ENCODE measurements at places on chromosomes 3 and 15.

DNA sequence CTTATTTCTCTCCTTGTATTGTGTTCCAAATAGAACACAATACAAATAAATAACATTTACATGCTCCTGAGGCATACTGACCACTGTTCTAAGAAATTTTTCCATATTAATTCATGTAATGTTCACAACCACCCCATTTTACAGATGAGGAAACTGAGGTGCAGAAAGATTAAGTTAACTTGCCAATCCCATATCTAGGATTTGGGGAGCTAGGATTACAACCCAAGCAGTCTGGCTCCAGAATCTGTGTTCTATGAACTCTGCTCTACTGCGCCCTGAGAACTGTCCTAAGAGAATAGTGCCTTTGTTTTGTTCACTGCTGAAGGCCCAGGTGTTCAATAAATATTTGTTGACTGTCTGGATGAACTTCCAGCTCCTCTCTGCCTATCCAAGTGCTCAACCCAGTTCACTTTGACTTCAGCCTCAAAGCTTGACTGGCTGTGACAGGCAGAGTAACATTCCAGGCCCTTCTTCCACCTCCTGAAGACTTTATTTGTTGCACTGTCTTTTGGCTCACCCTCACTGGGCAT is 3.1 kb downstream of the NEK10 start:
- no peak for DNase-seq

DNA sequence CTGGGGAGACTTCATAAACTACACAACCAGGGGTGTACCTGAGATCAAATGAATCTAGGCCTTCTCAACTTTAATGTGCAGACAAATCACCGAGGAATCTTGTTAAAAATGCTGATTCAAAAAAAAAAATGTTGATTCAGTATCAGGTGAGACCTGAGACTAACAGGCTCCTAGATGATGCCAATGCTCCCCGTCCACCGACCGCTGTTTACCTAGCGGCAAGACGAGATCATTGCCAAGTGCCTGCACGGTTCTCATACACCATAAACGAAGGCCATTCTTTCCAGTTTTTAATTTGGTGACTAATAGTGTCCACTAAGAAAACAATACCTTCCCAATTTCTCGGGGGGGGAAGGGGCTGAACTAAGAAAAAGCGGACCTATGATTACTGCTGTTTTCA is 2.5 kb upstream of the FSIP1 start:
- no peak for DNase-seq

DNA sequence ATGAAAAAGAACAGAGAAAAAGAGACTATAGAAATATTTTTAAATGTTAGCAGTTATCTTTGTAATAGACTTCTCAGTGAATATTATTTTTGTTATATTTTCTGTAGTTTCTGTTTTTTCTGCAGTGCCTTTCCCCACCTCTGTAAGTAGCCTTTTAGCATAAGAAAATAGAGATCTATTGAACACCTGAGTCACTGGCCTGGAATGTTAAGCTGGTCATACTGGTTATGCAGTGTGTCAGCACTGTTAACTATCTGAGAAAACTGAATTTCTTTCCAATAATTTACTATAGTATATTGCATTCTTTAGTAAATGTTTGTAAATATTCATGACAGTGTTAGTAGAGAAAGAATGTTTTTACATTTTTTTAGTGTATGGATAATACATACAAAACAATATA is 79.8 kb downstream of the NECTIN3 start:
- no peak for DNase-seq

DNA sequence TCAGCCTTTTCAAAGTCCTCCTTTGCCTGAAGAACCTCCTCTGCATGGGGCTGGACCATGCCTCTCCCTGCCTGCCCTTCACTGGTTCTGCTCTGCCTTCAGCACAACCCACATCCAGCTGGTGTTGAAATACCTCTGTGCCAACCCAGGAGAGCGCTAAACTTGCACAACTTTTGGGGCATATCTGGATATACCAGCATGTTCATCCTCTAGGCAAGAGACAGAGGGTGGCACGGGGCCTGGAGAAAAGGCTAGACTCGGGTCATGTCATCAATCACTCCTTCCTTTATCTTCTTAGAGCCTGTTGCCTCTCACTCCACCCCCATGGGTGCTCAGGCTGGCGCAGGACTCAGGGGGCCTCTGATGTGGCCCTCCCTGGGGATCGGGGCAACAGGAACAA is 4.8 kb downstream of the SEMA4B start:
- DNase-seq = no peak

GRCh38 chr3:194189243-194189791 is 53.4 kb downstream of the HES1 start:
- DNase-seq = no peak

DNA sequence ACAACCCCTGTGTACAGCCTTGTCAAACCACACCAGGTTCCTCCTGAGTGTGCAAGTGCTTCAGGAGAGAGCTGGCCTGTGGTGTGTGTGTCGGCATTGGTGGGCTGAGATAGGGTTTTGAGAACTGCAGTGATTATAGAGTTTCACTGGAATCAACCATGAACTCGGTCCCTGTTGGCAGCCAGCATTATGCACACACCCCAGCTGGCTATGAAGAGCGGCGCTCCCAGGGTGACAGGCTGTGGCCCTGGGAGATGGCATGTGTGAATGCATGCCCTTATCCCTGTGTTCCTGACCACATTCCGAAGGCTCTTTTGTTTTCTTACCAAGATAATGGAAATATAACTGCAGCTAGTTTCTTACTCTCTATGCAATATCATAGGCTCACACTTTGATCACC is 101.8 kb downstream of the SNRK start:
- no peak for DNase-seq

DNA sequence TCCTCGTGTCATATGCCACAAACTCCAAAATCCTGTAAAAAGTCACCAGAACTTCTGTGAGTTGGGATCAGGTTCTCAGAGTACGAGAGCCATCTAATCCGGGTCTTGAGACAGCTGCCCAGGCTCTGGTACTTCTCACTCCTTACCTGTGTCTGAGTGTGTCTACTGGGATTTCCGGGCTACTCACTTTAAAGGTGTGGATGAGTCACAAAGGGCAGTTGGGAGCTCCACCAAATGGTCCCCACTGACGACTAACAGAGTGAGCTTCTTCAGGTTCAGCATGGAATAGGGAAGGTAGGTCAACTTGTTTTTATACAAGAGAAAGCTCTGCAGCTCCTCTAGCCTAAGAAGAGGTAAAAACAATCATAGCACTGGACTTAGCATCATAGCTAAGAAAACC is 29.5 kb downstream of the RTP3 start:
- DNase-seq = no peak

DNA sequence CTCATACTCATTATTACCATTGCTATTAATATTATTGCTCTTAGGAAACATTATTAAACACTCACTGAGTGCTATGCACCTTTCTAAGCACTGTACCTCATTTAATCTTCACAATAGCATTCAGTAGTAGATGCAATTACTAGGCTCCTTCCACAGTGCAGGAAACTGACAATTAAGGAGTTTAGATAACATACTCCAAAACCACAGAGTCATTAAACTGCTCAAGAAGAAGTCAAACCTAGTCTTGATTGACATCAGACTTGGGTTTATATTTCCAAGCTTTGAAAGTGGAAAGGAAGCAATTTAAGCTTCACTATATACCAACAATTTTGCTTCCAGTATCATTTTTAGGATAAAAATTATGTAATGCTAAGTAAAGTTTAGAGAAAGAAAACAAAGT is 490.1 kb upstream of the ARRDC4 start:
- DNase-seq = no peak

GRCh38 chr15:69146724-69147435 is 13.6 kb upstream of the GLCE start:
- DNase-seq = no peak

DNA sequence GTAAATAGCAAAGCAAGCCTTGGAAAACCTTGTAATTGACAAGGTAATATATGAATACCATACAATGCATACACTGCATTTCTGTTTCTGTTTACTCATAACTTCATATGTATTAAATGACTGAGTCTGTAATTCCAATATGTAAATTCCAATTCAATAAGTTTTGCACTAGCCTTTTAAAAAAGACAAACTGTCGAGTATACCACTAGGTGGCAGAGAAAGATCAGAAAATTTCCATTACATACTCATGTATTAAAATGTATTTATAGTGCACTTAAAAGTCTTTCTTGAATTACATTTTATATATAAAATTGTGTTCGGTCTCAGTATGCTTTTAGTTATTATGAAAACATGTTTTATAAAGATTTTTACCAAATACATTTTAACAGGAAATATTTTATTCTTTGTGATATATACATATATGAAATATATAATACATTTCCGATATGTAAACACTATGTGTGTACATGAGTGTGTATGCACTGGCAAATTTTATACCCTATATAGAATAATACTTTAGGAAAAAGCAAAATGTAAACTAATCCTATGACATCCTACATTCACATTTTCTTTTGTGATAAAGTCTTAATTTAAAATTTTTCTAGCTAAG is 216.8 kb downstream of the VGLL3 start:
- no peak for DNase-seq

- DNase-seq = no peak
Measured at GRCh38 chr15:66670762-66671580, 31.1 kb upstream of the SMAD6 start.

GRCh38 chr3:30672959-30673358 is 66.6 kb downstream of the TGFBR2 start:
- no peak for DNase-seq

- no peak for DNase-seq
Measured at GRCh38 chr3:148953094-148953493, 38.2 kb upstream of the GYG1 start.

DNA sequence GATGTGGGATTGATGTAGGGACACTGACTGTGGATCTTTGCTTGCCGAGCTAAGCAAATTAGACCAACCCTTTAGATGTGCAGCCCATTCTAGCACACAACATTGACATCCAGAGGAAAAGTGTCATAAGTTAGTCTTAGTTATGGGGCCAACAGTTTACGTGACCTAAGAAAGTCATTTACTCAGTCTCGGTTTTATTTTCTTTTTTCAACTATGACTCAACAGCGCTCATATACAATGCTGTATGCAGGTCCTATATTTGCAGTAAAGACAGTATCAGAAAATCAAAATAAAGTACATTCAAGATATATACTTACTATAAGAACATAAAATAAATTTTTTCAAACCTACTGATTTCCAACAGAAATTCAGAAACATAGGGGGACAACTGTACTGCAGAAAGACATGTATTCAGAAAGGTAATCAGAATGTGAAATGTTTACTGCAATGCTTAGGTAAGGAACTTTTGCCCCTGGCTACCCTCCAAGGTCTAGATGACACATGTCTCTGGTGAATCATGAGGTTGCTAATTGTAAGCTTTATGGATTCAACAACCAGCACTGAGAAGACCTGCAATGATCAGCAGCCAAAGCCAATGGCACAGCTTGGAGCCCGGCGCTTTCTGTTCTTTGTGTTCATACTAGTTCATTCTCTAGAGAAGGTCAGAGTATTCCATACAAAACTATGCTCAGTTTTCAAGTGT is 317.5 kb upstream of the CNTN6 start:
- no peak for DNase-seq
